Stimulated activated CD8-positive, alpha-beta memory T cell treated with anti-CD3 and anti-CD28 coated beads, Interleukin-4, amount 100 ng/mL, for 1 hour (primary cell): ENCODE measurements at places on chromosomes 3 and 15.

DNA sequence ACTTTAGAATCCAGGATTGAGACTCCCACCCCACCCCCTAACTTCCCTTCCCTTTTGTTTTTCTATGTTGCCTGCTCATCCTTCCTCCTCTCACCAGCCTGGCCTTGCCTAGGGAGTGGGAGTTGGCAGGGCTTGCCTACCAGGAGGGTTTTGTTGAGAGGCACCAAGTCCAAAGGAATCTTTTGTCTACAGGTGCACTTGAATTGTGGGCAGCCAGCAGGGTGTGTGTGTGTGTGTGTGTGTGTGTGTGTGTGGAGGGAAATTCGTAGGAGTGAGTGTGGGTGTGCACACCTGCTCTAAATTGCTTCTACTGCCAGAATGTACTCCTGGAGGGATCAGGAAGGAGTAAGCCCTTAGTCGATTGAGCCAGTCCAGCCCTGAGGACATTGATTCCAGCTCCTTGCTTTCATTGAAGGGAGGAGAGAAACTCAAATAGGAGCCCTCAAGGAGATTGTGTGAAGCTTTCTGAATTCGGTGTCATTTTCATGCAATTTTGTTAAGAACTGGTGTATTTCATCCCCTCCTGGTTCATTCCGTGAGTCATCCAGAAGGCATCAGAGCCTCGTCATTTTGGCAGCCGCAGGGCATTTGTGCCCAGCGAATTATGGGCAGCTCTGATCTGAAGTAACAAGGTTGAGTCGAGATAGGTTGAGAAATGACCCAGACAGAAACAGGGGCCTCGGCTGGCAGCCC, 112.1 kb downstream of the SLCO3A1 start:
- no peak for DNase-seq

GRCh38 chr3:196938124-196938523, 4.2 kb downstream of the NCBP2 start:
- no peak for DNase-seq

DNA sequence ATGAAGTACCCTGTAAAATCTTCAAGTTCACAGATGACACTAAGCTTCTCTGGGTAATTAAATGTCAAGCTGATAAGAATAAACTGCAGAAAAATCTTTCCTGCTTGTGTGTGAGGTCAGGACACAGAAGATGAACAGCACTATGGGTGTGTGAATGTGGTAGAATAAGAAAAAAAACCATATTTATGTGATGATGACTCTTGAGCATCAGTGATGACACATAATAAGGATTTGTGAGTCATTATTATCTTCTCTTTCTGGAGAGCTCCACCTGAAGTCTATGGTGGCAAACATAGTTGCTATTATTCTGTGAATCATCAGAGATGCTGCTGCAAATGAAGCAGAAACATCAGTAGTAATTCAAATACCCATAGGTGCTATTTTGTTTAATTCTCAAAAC, 422.4 kb downstream of the DIPK2A start:
- no peak for DNase-seq

DNA sequence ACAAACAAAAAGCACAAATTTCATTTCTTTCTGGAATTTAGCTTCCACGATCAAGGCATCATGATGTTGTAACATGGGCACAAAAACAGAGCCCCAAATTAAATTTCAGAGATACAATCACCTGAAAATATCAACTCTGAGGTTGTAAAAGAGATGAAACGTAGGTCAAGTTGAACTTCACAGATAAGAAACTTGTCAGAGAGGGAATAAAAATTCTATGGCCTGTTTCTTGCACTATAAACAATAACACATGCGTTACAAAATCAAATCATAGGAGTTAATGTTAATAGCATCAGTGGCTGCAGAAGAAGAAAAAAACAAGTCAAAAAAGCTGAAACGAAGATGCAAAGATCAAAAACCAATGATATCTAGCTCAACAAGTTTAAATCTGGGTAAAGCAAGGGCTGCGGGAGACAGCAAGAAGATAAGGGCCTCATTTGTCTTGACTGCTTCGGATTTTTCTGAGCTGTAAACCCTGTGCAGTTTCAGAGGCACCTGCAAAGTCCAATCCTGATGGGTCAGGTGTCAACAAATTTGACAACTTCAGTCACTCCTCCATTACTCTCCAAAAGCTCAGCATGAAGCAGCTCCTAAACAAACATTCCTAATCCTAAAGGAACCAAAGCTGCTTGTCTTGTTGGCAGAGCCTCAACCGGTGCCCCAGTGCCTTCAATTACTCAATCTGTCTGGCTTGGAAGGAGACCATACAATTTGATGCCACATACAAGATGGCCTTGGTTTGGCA, 219.8 kb downstream of the STT3B start:
- DNase-seq: no peak

DNA sequence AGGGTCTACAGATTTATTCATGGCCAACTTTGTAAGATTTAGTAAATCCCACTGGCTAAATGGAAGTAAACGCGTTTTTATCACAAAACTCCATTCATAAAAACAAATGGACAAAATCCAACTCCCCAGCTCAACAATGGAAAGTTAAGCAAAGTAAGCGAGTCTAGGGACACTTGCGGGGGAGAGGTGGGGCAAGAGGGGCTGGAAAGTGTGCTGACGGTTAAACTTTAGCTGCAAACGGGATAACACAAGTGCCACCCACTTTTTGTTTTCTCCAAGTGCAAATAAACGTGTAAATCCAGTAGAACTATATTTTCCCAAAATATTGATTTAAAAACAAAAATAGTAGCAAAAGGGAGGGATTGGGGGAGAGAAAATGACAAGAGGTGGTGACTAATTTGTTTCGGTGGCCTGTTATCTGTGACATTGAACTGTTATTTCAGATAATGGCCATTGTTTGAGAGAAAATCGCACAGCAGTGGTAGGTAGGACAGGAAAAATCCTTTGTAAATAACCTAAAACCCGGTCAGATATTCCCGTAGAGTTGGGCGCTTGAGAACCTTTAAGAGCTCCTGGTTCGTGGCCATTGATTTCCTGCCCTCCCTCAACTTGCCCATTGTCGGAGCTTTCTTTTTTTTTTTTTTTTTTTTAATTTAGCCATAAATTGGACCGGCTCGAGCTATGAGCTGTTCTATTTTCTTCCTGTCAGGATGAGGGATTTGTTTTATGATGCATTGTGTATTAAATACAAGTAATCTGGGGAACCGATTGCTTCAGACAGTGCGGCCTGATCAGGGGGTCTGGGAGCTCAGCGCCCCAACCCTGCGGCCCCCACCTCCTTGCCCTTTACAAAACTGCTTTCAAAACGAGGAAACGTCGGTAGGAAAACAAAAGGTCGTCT, 514.8 kb downstream of the MECOM start:
- DNase-seq: no peak

GRCh38 chr3:6216135-6217026, 644.5 kb upstream of the GRM7 start:
- no peak for DNase-seq

- no peak for DNase-seq
These were observed 654 bp upstream of the C3orf38 start for GRCh38 chr3:88149101-88149508.

- DNase-seq: no peak
These were observed 271.4 kb downstream of the TIGIT start for GRCh38 chr3:114565216-114565615.

DNA sequence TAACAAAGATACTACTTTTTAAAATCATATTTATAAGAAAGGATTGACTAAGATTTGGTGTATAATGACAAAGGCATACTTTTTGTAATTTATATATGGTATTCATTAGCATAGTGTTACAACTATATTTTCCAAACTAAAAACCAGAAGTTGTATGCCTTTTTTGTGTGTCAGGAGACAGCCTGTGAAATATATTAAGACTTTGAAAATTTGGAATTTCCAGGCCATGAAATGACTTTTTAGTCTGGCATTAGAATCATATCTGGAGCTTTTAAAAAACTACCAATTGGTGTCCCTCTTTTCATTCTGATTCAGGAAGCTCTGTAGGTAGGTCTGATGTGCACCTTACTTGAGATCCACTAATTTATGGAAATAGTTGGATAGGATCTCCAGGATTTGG, 41.9 kb downstream of the CALML4 start:
- no peak for DNase-seq

- no peak for DNase-seq
These were observed 73.6 kb downstream of the ITGB5 start for GRCh38 chr3:124813541-124813940.

GRCh38 chr3:121228971-121229370, 316.8 kb downstream of the POLQ start:
- no peak for DNase-seq

DNA sequence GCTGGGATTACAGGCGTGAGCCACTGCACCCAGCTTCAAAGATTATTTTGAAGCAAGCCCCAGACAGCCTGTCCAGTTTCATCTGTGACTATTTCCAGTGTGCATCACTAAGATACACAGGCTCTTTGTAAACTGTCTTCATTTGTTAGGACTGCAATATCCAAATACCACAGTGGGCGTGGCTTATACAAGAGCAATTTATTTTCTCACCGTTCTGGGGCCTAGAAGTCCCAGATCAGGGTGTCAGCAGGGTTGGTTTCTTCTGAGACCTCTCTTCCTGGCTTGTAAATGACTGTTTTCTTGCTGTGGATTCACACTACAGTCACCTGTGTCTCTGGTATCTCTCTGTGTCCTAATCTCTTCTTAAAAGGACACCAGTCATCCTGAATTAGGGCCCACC, 59.7 kb downstream of the RLBP1 start:
- no peak for DNase-seq

DNA sequence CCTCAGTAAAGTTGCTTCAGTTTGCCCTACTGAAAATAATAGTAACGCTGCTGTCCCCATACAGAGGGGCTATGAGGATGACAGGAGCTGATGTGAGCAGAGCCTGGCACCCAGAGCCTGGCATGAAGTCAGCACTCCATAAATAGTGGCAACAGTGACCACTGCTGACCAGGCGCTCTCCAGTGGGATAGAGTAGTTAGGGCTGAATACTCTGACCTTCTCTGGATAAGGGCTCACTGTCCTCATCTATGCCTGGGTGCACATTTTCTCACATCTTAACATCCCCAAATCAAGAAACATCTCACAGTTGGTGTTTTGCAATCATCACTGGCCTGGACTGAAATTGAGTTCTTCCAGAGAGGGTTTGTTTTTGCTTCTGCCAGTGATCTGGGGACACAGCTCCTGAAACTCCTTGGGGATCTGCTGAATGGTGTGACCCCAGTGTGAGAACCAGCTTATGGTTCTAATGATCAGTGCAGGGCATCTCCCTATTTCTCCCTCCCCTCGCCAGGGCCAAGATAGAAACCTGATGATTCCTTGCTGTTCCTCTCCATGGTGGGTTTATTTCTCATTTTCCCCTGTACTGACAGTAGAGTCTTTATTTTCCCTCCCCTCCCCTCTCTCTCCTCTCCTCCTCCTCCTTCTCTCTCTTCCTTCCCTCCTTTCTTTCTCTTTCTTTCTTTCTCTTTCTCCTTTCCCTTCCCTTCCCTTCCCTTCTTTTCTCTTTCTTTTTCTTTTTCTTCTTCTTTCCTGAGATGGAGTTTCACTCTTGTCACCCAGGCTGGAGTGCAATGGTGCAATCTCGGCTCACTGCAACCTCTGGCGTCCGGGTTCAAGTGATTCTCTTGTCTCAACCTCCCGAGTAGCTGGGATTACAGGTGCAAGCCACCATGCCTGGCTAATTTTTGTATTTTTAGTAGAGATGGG, 3.5 kb upstream of the PCSK6 start:
- DNase-seq: no peak

GRCh38 chr15:37135225-37135624, 34.9 kb upstream of the MEIS2 start:
- no peak for DNase-seq

GRCh38 chr3:16183601-16184270, 9.3 kb downstream of the GALNT15 start:
- DNase-seq: no peak

DNA sequence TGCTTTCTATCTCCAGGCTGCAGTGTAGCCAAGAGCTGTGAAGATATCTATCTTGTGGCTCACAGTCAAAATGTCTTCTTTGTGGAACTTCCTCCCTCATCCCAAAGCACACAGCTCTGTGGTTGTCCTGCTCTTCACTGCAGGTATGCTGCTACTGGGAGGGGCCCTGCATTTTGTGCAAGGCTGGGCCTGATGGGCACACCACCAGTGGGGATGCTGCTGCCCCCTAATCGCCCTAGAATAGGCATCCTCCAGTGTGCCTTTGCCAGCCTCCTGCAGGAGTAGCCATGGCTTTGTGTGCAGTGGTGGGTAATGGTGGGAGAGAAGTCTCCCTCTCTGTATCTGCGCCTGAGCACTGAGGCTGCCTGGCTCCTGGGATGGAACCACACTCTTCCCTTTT, 297.3 kb downstream of the DOCK3 start:
- DNase-seq: no peak

- DNase-seq: no peak
These were observed 74.9 kb downstream of the TIPARP start for GRCh38 chr3:156749244-156749643.

DNA sequence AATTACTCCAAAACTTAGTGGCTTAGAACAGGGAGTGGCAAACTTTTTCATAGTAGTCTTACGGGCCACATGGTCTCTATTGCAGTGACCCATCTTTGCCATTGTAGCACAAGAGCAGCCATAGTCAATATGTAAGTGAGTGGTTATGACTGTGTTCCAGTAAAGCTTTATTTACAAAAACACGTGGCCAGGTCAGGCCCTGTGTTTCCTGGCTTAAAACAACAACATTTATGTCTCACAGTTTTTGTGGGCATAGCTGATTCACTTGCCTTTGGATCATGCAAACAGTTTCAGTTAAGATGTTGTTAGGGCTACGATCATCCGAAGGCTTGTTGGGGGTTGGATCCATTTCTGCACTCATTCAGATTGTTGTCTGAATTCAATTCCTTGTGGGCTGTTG, 103.8 kb downstream of the CHCHD6 start:
- no peak for DNase-seq

GRCh38 chr3:141218162-141218835, 13.3 kb upstream of the PXYLP1 start:
- DNase-seq: no peak

GRCh38 chr3:132187746-132188145, 129.5 kb upstream of the ACP3 start:
- DNase-seq: no peak

DNA sequence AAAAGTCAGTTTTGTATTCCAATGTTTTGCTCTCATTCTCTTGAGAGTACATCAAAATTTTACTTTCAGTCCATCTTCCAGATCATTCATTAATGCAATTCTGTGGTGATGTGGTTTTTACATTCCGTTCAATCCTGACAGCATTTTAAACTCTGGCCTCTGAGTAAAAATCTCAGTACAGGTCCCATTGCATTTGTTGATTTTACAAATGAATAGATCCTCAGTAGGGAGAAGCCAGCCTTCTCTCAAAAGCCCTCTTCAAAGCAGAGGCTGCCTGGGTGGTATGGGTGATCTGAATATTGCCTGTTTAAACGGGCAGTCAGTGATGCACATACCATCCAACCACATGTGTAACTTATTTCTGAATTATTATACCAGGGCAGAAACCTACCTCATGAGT, 72.5 kb upstream of the TSC22D2 start:
- DNase-seq: no peak

- no peak for DNase-seq
These were observed 32.5 kb upstream of the GP5 start for GRCh38 chr3:194431554-194431953.

DNA sequence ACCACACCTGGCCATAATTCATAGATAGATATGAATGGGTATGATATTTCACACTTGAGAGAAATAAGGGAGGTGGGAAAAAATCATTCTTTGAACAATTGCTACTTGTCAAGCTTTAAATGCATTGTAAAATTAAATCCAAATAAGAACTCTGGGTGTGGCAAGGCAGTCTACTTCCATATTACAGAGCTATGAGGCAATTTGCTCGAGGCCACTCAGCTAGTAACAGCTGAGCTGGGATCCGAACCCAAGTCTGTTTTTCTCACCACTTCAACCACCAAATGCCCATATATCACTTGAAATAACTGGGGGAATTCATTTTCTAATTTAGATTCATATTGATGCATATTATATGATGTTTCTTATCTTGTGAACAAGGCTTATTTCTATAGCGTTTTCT, 482.2 kb upstream of the ADAMTS9 start:
- no peak for DNase-seq
